GM23338 (cell line): ENCODE measurements at places on chromosomes 6 and 20.

GRCh38 chr20:61300709-61301108 lies 48.6 kb downstream of the CDH4 start:
- DNase-seq: no peak

DNA sequence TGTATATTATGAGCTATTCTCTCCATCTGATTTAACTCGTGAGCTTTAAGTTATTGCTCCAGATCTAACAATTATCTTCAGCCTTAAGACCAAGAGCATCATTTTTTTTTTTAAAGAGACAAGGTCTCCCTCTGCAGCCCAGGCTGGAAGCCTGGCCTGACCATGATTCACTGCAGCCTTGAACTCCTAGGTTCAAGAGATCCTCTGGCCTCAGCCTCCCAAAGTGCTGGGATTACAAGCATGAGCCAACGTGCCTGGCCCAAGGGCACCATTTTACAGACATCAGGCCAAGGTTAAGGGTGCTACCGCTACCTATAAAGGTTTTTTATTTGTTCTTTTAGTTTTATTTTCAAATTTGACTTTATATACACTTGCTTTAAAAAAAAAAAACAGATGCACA lies 2.3 kb downstream of the SUPT3H start:
- no peak for DNase-seq

DNA sequence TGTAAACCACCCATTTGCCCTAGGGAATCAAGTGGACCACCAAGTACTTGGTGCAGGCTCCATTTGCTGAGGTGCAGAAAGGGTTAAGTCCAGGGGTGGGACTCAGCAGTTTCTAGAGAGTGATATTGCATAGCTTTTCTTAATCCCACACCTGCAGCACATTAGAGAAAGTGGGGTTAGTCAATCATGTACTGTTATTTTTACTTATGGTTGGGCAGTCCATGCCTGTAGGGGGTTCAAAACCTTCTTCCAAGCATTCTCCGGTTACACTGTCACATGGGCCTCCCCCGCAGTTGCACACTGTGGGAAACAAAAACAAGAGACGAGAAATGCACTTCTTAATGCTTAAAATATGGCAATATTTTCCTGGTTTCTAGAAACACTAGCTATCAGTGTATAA lies 65.5 kb downstream of the LAMA4 start:
- no peak for DNase-seq

- no peak for DNase-seq
These were observed 27.1 kb downstream of the MICA start for GRCh38 chr6:31430449-31430848.

DNA sequence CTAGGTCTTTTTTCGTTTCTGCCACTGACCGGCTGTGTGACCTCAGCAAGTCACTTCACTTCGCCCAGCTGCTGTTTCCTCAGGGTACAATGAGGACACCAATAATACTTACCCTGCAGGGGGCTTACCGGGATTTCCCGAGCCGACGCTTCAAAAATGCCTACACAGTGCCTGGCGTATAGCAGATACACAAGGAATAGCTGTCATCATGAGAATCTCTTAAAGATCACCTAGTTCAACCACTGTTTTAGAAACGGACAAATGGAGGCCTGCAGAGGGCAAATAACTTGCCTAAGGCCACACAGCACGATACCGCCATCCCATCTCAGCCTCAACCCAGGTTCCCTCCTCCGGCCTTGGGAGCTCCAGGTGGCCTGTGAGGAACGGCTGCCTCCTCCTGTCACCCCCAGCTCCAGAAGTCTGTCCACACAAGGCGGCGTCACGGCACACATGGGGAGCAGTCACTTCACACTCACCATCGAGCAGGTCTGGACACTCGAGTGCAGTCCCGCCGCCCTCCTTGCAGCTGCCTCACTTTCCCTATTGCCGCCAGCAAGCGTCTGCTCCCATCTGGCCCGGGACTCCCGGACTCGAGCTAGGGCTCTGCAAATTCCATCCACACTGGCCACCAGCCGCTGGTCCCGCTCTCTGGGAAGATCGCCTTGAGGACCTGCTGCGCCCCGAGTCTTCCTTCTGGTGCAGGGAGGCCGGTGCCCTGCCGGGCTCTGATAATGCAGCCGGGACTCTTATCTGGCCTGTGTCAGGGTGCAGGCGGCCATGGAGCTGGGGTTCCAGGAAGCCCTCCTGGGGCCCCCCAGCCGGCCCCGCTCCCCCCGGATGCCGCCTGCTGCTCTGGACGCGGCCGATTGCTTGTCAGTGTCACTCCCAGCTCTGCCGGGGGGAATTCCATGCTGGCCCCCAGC lies at the start of gene RIPOR3:
Gene RIPOR3, minus strand, starts transcription at position 893 of the 923 bp plus-strand sequence. Its CDS starts 414 bp downstream, at position 479.
- peak; percentile 64 for DNase-seq

- no peak for DNase-seq
These were observed 42.1 kb downstream of the BMP5 start for GRCh38 chr6:55833284-55833683.
